ENCODE measurements at places on chromosomes 11 and 22.
A peak's percentile ranks its signal among the peaks of the same experiment; 100 is the strongest.

GRCh38 chr11:64385945-64386704 lies 27.2 kb downstream of the RPS6KA4 start:
- DNase-seq: no peak

DNA sequence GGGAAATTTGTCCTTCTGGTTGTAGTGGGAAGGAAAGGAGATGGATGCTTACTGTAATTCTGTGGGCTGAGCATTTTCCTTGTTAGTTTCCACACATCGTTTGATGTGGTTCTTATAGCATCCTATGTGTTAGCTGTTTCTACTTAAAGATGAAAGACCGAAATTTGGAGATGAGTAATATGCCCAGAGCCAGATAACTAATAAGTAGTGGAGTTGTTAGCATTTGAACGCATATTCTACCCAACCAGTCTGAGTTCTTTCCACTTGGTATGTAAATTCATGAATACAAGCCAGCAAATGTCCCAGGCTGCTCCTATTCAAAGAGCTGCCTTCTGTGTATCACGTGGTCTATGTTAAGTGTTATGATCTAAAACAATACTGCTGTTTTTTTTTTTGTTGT lies 14.6 kb downstream of the SPECC1L start:
- DNase-seq: no peak

DNA sequence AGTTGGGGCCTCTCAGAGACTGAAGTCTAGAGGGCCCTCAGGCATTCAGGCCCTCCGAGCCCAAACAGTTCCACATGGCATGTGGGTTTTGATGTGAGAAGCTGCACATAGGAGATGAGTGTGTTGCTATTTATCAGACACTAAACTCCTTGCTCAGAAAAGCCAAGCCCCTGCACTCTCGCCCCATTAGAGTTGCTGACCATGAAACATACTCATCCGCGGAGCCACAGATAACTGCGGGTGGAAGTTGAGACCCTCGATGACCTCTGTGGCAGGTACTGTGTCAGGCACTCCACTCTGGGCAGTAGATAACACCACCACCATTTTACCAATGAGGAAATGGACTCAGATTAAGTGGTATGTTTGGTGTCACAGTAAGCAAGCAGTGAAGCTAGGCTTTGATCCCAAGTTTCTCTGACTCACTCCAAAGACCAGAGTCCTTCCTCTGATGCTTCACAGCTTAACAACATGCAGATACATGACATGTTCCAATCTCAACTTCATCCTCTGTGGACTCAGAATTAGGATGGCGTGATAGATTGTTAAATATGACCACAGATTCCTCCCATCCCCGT lies 202.1 kb downstream of the ADAMTS15 start:
- no peak for DNase-seq

GRCh38 chr22:31906086-31906485 lies 38.2 kb upstream of the YWHAH start:
- DNase-seq: no peak

- no peak for DNase-seq
These were observed 1.6 kb downstream of the KCNJ1 start for GRCh38 chr11:128865490-128865889.

DNA sequence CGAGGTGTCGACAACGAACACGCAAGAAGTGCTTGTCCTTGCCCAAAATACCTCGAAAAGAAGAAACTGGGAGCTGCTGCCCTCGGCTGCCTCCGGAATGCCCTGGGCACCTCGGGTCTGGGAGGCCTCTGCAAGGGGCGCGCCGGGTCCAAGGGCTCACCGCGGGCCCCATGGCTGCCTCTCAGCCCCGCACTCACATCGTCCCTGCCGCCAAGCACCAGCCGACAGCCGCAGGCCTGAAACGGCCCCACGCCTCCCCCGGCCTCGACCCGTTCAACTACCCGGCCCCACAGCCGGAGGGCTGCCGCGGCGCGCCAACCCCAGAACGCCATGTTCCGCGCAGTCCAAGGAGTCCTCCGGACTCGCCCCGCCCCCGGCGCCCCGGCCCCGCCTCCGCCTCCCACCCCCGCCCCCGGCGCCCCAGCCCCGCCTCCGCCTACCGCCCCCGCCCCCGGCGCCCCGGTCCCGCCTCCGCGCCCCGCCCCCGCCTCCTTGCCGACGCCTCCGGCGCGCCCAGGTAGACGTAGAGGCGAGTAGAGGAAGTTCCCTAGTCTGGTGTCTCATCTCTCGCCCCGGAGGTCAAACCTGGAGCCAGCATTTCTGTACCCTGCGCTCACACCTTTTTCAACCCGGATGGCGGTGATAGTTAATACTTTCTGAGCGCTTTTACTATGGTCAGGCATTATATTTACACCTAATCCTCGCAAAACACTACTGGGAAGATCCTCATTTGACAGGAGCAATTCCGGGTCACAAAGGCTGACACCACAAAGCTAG lies at the start of gene SIRT3:
Gene SIRT3, minus strand, starts transcription at position 346 of the 777 bp plus-strand sequence. Its CDS starts 14 bp downstream, at position 332.
- peak; percentile 83 for DNase-seq

DNA sequence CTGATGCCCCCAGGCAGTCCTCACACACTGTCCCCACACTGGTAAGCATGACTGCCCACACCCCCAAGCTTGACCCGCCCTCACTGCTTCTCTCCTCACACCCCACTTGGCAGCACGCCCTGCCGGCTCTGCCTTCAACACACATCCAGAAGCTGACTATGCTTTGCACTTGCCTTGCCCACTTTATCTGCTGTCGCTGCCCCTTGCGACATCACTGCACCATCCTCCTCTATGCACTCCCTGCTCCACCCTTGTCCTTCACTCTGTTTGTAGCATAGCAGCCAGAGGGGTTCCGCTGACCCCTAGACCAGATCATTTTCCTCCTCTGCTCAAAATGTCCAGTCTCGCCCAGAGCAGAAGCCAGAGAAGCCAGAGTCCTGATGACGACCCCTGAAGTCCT lies 25.3 kb upstream of the SLC25A1 start:
- DNase-seq: no peak

DNA sequence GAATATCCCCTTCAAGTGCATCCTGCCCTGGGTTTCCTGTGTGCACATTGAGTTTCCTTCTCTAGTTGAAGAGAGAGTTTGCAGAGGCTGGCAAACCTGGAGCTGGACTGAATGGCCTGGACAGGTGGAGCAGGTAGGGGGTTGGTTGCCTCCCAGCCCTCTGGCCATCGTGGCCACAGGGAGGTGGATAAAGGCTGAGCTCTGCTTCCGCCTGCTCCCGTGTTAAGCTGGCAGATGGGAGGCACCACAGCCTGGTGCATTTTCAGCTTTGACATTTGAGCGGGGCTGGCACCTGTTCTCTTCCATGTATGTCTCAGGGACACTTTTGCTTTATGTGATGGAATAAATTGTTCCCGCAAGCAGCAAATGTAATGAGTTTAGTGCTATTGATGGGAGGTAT lies 11.1 kb downstream of the MICAL2 start:
- DNase-seq: no peak

GRCh38 chr11:1435820-1436467 lies 46.2 kb downstream of the BRSK2 start:
- DNase-seq: no peak

GRCh38 chr22:38243007-38243765 lies 29.6 kb downstream of the TMEM184B start:
- DNase-seq: no peak

DNA sequence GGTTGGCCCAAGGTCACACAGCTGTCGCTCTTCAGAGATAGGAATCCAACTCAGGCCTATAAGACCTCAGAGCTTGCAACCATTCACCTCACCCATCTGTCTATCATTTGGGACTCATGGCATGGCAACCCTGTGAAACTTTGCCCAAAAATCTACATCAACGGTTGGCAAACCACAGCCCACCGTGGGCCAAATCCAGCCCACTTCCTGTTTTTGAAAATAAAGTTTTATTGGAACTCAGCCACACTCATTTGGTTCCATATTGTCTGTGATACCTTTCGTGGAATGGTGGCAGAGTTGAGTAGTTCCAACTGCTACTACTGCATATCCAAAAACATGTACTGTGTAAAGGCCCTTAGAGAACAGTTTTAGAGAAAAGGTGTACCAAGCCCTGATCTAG lies 307.8 kb downstream of the MN1 start:
- DNase-seq: no peak

DNA sequence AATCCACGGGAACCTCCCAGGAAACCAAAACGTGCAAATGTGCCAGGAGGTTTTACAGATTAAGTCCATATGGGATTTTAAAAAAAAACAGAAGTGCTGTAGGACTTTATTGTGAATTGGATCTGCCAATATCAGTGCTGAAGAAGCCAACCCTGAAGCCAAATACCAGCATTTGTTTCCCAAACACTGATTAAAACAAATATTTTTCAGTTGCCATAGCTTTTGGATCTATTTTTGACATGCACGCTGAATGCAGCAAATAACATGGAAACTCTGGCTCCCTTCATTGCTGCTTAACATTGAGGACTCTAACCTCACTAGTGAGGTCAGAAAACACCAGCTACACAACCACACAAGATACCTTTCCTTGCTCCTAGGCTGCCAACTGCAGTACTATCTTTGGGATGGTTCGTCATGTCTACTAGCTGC lies 28.4 kb upstream of the SIK2 start:
- DNase-seq: no peak

DNA sequence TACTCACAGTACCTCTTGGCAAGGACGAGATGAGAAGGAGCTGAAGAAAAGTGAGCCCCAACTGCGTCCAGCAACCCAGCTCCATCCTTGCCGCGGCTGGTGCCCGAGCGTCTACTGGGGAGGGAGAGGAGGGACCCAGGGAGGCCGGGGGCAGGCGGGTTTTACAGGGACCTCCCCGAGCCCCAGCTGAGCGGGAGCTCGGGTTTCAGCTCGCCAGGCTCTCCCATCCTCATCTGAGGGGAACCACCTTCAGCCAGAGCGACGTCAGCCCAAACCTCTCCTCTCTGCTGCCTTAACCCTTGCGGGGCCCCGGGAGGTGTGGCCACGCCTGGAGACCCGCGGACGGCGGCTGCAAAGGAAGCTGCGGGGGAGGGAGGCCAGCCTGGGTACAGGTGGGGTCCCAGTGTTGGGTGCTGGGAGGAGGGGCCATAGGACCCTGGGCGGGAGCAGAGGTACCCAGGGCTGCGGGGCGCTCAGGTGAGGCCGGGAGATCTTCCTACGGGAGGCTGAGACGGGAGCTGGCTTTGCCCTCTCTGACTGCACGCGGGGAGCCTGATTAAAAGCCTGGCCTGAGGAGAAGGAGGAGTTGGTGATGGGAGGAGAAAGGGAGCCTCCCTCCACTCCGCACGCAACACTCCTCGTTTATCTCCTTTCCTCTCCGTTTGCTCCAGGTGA lies at the start of gene PAMR1:
Gene PAMR1, minus strand, starts transcription at position 116 of the 675 bp plus-strand sequence. Its CDS starts 31 bp downstream, at position 85.
- no peak for DNase-seq

DNA sequence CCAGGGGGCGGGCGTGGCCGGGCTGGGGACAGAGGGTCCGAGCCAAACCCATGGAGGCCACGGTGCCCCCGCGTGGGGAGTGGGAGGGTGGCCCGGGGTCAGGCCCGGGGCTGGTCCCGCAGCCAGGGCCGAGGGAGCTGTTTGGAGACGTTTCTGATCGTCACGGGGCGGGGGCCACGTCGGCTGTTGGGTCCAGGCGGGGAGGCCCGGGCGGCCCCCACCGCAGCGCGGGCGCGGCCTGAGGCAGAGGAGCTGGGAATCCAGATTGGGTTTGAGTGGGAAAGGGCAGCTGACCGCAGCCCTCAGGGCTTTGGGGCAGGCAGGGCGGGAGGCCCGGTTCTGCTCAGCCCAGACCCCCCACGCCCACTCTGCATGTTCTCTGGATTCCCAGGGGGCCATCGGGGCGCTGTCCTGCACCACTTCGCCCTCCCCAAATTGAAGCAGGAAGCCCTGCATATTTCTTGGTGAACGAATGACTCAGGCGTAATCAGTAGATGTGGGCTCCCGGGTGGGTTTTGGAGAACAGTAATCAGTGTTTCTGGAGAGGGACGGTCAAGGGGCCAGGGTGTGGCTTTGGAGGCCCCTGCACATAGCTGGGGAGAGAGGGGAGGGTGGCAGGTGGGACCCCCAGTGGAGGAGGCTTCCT lies 583 bp downstream of the MRPL23 start:
- DNase-seq: no peak

- DNase-seq: no peak
These were observed 1.1 kb upstream of the ADM start for GRCh38 chr11:10303558-10304363.
